Ascending aorta (tissue), 2 donors: ENCODE measurements at places on chromosomes 7 and 10. TPM values are rescaled to one million over a fixed set of nuclear protein-coding genes. Genes with fewer than 3 reads are reported as not detected.

The AKR1D1 gene
- total RNA-seq = not detected

The TAS2R3 gene
- total RNA-seq = 6.6 TPM

The PPP1R3C gene
- 2.0 TPM for total RNA-seq

The ARPC1A gene
- total RNA-seq = 87.7 TPM

The MPP7 gene
- 43.9 TPM for total RNA-seq

DNA sequence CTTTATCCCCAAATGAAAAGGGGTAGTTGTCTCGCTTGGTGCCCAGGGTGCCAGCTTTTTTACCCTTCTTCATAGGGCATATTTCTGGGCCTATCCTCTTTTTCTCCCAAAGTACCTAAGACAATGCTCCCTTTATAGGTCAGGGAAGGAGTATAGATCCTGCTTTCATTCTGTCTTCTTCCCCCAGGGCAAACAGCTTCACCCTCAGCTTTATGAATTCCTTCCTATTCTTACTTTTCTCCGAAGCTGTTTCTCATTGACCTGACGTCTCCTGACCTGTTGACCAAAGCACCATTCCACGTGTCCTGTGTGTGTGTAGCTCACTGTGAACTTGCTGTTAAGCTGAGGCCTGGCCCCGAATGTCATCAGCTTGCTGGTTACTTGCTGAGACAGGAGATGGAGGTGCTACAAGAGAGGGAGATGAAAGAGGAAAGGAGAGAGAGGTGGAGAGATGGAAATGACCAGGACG lies 48.9 kb downstream of the PYROXD2 start:
- H3K4me3 ChIP-seq = no peak overlapping the region
- H3K27me3 ChIP-seq = no peaks in the 10 kb centered on the region
- no peak overlapping the region for H3K27ac ChIP-seq
- peaks cover 3% of the 10 kb centered on the region for H3K4me1 ChIP-seq
- H3K36me3 ChIP-seq = no peaks in the 10 kb centered on the region

DNA sequence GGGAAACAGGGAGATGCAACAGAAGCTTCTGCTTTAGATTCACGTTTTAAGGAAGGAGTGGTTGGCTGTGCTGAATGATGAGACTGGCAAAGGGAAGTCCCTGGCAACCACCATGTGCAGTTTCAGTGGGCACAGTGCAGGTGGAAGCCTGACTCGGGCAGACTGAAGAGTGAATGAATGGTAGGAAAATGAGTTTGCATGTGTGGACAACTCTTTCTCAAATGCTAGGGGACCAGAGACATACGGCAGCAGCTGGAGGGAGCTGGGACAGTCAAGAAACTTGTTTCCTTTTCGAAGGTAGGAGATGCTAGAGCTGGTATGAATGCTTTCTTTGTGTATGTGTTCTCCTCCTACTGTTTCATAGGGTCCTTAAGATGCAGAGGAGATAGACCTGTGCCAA lies 29.0 kb downstream of the PODXL start:
- no peak for DNase-seq
- H3K4me3 ChIP-seq = no peak overlapping the region
- H3K27ac ChIP-seq = no peak overlapping the region
- H3K27me3 ChIP-seq = no peaks in the 10 kb centered on the region
- H3K36me3 ChIP-seq = no peaks in the 10 kb centered on the region

DNA sequence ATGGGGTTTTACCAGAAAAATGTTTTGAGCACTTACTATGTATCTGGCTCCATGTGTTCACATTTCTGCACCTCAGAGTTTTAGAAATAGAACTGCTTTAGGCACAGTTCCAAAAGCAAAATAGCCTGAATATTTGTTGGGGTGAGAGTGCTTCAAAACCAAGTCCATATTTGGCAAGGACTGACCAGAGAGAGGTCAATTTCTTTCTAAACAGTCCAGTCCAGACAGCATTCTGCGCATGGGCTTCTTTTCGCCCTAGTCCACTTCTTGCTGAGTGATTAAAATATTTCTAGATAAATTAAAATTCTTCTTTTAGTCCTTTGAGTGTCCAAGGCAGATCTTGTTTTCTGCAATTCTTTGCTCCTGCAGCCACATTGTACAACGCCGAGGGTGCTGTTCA lies 427.0 kb downstream of the PHTF2 start:
- no peaks in the 10 kb centered on the region for H3K27me3 ChIP-seq
- no peak for DNase-seq
- no peaks in the 10 kb centered on the region for H3K36me3 ChIP-seq
- no peak overlapping the region for H3K4me3 ChIP-seq

DNA sequence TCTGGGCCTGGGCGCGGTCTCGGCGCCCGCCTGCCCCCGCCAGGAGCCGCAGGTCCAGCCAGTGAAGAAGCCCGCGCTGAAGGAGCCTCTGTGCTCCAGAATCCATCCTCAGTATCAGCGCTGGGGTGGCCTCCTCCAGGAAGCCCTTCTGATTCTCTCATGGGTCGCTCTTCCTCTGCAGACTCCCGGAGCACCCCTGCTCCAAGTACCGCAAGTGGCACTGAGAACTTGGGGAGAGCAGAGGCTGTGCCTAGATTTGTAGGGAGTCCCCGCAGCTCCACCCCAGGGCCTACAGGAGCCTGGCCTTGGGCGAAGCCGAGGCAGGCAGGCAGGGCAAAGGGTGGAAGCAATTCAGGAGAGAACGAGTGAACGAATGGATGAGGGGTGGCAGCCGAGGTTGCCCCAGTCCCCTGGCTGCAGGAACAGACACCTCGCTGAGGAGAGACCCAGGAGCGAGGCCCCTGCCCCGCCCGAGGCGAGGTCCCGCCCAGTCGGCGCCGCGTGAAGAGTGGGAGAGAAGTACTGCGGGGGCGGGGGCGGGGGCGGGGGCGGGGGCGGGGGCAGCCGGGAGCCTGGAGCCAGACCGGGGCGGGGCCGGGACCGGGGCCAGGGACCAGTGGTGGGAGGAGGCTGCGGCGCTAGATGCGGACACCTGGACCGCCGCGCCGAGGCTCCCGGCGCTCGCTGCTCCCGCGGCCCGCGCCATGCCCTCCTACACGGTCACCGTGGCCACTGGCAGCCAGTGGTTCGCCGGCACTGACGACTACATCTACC lies at the start of gene ALOX5:
ALOX5 (plus strand) TSS at position 641 of the 774 bp plus-strand sequence; CDS start at position 705, 64 bp downstream.
- H3K4me1 ChIP-seq = peaks cover 6% of the 10 kb centered on the region
- H3K36me3 ChIP-seq = no peaks in the 10 kb centered on the region
- H3K4me3 ChIP-seq = peak within 1 kb of the TSS; percentile 58
- no peak within 1 kb of the TSS for H3K27ac ChIP-seq
- H3K27me3 ChIP-seq = no peaks in the 10 kb centered on the region

DNA sequence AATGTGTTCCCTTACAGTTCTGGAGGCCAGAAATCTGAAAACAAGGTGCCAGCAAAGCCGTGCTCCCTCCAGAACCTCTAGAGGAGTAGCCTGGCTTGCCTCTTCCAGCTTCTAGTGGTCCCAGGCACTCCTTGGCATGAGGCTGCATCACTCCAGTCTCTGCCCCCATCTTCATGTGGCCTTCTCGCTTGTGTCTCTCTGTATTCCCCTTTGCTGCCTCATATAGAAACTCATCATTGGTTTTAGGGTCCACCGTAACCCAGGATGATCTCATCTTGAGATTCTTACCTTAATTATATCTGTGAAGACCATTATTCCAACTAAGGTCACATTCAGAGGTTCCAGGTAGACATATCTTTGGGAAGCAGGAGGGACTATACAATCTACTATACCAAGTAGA lies 182.4 kb downstream of the SKIDA1 start:
- no peak for DNase-seq
- H3K4me3 ChIP-seq = no peak overlapping the region
- no peaks in the 10 kb centered on the region for H3K4me1 ChIP-seq
- H3K36me3 ChIP-seq = no peaks in the 10 kb centered on the region

GRCh38 chr7:34315032-34315431 lies 343.0 kb upstream of the NPSR1 start:
- H3K27me3 ChIP-seq = no peaks in the 10 kb centered on the region
- no peaks in the 10 kb centered on the region for H3K36me3 ChIP-seq
- no peak for DNase-seq
- H3K4me1 ChIP-seq = no peaks in the 10 kb centered on the region
- H3K4me3 ChIP-seq = no peak overlapping the region

DNA sequence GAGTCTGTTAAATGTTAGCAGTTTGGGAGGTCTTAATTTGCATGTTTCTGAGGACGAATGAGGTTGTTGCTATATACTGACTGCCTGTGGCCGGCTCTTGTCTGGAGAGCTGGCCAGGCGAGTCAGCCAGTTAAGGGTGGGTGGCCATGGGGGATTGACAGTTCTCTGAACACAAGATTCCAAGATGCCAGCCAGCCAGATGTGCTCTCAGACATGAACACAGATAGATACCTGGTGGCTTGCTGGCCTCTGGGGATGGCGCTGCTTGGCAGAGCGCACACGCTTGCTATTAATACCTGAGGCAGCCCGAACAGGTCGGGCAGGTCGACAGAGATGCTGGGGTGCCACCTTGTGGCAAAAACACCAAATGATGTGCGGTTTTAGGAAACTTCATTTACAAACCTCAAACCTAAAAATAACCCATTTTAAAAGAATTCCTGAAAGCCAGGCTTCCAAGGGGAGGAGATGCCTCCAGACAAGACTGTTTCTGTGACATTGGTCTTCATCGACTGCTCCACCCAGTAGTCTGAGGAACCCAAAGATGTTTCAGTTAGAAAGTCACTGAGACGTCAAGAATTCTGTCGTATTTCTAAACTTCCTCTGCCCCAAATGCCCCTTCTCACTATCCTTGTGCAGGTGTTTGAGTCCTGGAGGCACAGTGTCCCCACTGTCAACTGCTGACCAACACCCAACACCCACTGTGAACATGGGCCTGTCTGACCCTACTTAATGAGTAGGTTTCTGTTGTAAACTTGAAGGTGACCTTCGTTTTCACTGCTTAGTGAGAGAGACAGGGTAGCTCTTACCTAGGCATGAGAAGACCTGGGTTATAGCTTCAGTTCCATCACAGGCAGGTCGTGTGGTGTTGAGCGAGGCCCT lies 123.4 kb downstream of the NT5C2 start:
- H3K4me3 ChIP-seq = no peak overlapping the region
- H3K4me1 ChIP-seq = no peaks in the 10 kb centered on the region
- DNase-seq = peak; percentile 82
- H3K36me3 ChIP-seq = peaks cover 15% of the 10 kb centered on the region
- H3K27me3 ChIP-seq = no peaks in the 10 kb centered on the region

DNA sequence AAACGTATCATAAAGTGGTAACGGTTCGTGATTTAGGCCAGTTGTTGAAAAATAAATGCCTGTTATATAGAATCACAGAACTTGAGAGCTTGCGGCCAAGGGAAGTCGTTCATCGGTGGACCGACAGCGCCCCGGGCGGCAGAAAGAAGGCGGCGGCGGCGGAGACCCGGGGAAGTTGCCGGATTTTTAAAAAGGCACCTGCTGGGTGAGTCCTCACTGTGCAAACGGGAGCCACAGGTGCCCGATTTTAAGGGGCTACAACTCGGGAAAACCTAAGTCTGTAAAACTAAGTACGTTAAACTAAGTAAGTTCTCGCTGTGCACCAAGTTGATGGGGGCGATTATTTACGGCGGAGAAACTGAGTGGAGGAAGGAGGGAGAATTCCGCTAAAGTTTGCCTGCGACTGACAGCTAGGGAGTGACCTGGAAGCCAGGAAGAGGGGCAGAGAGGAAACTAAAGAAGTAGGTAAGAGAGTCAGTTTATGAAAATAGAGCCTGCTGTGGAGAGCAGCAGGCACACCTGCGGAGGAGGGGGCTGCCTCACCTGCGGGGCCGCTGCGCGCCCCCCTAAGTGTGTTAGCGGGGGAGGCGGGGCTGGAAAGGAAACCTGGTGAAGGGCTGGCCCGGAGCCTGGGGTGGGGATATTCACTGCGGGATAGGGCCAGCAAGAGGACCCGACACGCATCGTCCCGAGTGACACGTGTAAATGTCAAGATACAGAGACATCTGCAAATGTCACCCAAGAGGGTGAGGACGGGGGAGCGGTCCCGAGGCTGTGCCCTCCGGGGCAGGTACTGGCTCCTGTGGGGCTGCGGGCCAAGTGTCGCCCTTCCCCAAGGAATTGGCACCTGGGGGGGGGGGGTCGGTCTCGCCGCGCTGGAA lies 996 bp downstream of the ADAM12 start:
- no peak overlapping the region for H3K27ac ChIP-seq
- no peak for DNase-seq
- no peaks in the 10 kb centered on the region for H3K27me3 ChIP-seq
- H3K4me3 ChIP-seq = peak overlapping the region; percentile 68

DNA sequence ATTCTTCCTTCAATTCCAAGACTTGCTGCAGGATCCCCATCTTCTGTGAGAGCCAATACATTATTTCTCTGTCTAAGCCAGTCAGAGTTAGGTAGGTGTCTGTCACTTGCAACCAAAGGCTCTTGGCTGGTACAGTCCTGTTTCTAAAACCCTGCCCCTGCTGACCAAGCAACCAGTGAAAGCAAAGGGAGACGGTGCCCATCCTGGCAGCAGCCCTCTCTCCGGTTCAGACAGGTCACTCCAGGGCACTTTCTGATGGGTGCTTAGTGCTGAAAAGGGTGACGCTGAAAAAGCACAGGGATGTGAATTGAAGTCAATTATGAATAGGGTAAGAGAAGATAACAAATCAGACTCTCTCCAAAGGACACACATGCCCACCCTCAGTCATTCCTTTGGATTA lies 37.5 kb downstream of the SPOCK2 start:
- no peaks in the 10 kb centered on the region for H3K4me1 ChIP-seq
- H3K27me3 ChIP-seq = no peaks in the 10 kb centered on the region
- no peak for DNase-seq
- H3K36me3 ChIP-seq = no peaks in the 10 kb centered on the region
- no peak overlapping the region for H3K27ac ChIP-seq
- no peak overlapping the region for H3K4me3 ChIP-seq

GRCh38 chr7:52285689-52286088 lies 749.7 kb upstream of the POM121L12 start:
- no peaks in the 10 kb centered on the region for H3K4me1 ChIP-seq
- DNase-seq = no peak
- no peak overlapping the region for H3K27ac ChIP-seq
- H3K4me3 ChIP-seq = no peak overlapping the region
- H3K27me3 ChIP-seq = no peaks in the 10 kb centered on the region

GRCh38 chr10:132743925-132744490 lies 41.9 kb downstream of the NKX6-2 start:
- no peaks in the 10 kb centered on the region for H3K36me3 ChIP-seq
- no peak overlapping the region for H3K27ac ChIP-seq
- H3K27me3 ChIP-seq = no peaks in the 10 kb centered on the region
- no peak overlapping the region for H3K4me3 ChIP-seq
- DNase-seq = no peak

- peaks cover 32% of the 10 kb centered on the region for H3K36me3 ChIP-seq
- H3K4me3 ChIP-seq = no peak overlapping the region
- H3K27me3 ChIP-seq = no peaks in the 10 kb centered on the region
- H3K4me1 ChIP-seq = peaks cover 9% of the 10 kb centered on the region
These were observed 179.7 kb upstream of the CDCA7L start for GRCh38 chr7:22125436-22125835.

- no peaks in the 10 kb centered on the region for H3K27me3 ChIP-seq
- H3K27ac ChIP-seq = no peak overlapping the region
- H3K36me3 ChIP-seq = no peaks in the 10 kb centered on the region
These were observed 396.5 kb downstream of the POM121L12 start for GRCh38 chr7:53431901-53432300.
